ENCODE measurements at places on chromosomes 16 and 17.

GRCh38 chr16:17103216-17103615 lies 367.5 kb downstream of the XYLT1 start:
- no peak for DNase-seq

DNA sequence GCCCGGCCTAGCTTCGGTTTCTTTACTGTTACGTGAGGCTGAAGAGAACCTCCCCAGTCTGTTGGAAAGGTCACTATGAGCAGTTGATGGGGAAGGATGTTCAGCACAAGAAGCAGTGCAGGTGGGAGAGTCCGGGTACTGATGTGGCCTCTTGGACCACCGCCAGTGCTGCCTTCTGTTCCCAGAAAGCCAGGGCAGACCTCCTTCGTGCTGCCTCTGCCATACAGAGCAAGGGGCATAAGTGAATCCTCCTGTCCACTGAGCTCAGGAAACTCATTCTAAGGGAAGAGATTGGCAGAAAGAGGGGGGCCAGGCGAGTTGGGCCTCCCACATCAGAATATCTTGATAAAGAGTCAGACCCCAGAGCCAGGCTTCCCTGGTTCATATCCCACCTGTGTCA lies 3.7 kb downstream of the PPP4C start:
- no peak for DNase-seq

GRCh38 chr17:1323336-1323735 lies 43.9 kb downstream of the TRARG1 start:
- DNase-seq: no peak

DNA sequence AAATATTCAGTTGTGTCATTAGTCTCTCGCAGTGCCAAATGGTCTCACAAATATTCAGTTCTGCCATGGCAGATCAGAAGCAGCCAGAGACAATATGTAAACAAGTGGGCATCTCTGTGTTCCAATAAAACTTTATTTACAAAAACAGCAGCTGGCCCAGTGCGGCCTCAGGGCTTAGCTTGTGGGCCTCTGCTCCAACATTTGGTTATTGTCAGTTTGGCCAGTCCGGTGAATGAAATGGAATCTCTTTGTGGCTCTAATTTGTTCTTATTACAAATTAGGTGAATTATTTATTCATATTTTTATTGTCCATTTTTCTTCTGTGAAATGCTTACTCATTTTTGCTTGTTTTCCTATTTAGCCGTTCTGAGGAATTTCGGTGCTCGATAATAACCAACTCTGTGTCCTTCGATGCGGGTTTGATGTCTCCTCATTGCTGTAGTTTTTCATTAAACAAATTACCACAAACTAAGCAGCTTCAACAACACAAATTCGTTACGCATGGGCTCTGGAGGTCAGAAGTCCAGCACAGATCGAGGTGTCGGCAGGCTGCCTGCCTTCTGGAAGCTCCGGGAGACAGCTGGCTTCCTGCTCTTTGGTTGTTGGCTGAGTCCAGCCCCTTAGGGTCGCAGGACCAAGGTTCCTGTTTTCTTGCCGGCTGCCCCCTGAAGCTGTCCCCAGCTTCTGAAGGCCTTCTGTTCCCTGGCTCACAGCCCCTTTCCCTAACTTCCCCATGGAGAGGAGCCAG lies 4.1 kb upstream of the SLC38A10 start:
- DNase-seq: no peak

All from HFF-Myc (cell line).